ENCODE measurements at places on chromosomes 12 and 14.

DNA sequence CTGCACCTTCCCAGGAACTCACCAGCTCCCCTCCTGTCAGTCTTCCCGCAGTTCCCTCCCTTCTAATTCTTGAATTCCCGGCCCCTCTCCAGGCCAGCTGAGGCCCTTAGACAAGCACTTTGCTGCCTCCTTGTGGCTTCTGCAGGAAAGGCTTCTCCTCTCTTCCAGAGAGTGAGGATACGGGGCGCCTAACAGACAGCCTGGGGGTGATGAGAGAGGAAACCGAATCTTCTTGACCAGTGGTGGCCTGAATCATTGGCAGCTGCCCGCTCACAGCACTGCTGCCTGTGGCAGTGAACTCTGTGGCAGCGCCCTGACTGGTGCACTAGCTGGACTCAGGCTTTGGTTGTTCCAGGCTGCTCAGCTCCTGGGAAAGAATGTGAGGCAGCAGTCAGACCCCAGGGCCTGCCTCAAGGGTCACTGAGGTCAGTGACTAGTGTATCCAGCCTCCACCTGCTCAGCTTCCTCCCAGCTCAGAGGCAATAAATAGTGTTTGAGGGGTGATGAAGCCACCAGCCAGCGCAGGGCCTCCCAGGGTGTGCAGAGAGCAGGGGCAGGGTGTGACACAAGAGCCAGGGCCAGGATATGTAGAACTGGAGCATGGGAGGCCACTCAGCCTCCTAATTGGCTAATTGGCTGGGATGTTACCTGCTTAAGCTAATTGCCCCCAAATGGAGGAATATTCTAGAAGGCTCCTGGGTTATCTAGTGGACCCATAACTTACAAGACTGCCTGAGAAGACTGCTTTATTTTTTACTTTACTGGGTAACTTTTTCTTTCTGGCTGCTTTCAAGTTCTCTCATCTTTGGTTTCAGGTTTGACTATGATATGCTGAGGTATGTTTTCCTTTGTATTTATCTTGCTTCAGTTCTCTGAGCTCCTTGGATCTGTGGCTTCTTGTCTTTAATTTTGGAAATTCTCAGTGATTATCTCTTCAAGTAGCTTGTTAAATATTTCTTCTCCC, 12.9 kb upstream of the MCRS1 start:
- DNase-seq, result peak; percentile 82

DNA sequence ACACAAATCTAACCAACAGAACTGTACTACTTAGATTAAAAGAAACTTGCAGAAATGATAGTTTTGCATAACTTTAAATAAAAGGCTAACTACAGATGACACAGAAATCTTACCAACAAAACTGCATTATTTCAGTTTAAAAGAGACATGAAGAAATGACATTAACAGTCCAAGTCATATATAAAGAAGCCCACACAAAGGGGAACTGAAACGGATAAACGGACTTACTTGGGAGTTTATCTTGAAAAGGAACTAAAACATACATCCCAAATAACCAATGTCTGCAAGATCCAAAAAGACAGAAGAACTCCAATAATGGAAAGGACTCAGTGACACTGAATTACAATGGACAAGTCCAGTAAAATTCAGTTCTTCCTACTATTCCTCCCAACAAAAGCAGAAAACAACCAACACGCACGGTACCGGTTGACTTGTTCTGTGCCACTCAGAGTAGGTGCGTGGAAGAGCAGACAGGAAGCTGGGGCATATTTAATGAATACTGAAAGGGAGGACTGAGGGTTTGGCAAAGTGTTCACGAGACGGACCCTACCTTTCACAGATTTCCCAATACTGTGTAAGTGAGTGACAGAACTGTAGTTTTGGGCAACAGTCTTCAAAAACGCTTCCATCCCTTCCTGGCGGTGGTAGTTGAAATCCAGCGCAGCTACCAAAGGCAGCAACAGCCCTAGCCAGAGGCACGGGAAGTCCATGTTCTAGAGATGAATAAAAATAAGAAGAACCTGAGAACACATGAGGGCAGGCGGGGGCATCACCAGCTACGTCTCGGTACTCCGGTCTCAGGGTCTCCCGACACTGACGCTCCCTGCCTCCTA, 627 bp downstream of the CPM start:
- DNase-seq, result no peak

DNA sequence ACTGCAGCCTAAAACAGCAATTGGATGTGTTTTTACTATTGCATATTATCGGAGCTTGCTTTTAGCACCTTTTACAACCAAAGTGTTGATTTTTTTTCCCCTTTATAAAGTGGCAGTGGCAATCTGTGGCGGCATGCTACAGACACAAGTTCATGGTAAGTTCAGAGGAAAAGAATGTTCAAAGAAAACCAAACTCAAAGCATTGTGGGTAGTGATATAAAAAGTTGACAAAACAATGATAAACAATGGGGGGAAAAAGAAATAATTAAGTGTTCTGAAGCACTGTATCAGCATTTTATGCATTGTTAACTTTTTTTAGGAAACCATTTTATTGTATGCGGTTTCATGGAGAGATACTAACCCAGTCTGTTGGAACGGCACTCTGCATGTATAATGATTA, 492.0 kb upstream of the SOX5 start:
- DNase-seq, result no peak

DNA sequence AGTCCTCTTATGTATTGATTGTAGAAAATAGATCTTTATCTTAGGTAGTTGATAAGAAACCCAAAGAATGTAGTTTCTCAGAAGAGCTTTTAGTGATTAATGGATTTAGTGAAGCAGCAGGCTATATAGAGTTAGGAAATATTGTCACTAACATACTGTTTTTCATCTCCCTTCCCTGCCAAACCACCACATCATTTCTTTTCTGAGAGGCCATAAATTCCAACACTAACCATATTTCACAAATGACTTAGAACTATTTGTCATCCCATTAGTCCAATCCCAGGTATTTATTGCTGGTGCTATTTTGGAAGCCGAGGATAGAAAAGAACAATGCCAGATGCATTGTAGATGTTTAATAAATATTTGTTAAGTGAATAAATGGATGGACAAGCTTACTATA, 185.7 kb downstream of the KICS2 start:
- no peak for DNase-seq

DNA sequence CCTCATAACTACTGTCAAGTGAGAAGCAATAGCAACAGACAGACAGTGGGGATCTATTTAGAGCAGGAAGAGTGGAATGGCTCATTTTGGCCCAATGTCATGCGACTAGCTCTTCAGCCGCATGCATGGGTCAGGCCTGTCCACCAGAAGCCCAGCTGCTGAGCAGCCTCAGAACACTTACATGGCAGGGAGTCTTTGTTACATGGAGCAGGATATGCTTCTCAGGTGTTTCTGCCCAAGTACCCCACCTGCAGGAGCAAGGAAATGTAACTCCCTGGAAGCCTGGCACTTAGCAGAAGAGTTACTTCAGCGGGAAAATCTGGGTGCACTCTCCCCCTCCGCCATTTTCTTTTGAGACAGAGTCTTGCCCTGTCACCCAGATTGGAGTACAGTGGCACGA, 73.5 kb upstream of the ARHGAP5 start:
- DNase-seq, result no peak

GRCh38 chr12:13981990-13982389, 588 bp upstream of the GRIN2B start:
- no peak for DNase-seq

DNA sequence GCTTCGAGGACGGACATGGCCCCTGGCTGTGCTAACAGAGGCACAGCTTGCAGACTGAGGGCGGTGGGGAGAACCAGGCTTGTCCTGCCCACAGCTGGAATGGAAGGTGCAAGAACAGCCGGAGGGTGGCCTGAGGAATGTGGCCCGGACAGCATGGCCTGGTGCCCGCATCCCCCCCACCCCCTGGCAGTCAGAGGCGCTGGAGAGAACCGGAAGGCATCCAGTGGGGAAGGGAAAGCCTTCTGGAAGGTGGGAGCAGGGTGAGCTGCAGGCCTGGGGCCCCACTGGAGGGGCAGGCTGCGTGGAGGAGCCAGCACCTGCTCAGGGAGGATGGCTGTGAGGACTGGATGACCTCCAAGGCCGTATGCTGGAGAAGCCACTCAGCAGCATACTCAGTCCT, 8.1 kb upstream of the CYP46A1 start:
- no peak for DNase-seq

DNA sequence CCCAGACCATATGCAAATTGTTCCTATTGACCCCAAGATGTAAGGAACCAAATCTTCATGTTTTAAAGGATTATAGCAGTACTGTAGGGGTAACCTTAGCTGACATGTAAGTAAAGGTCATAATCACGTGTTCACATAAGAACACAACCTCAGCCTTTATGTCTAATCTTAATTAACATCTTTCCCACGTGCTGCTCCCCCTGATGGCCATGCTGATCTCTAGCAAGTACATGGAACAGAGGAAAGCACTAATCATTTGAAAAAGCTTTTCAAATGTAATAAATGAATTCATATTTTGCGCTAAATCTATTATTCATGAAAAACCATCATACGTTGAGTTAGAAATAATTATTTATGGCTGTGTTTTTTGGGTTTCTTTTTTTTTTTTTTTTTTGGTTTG, 30.5 kb upstream of the ITPR2 start:
- DNase-seq, result no peak

DNA sequence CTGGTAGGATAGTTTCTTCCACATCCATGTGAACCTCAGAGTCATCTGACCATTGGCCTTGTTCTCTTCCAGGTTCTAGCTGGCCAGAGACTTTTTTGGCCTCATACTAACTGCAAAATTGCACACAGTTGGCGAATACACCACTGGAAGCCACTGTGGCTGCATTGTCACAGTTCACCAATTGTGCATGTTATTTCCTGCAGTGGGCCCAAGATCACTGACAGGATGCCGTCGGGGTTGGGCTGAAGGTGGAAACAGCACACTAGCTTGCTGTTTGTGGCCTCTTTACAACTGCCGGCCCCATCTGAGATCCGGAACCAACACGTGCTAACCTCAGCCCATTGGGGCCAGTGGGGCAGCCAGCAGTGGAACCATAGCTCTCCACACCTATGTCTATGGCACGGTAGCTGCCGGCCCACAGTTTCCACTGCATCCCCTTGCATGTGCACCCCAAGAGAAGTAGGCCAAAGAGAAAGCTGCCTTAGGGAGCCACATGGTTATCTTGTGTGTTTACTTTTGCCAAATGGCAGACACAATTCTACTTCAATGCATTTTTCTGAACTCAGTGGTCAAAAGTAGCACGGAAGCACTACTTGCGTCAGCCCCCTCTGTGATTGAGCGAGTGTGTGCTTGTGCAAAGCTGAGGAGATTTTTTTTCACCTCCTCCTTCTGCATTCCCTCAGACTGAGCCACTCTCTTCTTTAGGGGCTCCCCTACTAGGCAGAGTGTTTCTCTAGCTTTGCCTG, 464.0 kb downstream of the RAD51B start:
- DNase-seq, result no peak

DNA sequence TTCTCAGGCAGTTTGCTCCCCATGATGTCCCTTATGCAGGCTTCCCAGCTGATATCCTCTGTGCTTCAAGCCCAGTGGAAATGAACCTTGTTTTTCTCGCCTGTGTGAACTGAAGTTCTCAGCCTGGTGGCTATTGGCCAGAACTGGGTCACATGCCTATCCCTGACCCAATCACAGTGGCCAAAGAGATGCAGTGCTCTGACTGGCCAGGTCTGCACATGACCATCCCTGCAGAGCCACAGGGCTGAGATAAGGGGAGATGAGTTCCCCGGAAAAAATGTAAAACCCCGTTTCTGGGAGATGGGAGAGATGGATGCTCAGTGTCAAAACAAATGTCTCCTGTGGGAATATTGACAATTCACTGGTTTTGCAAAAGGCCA, 34.7 kb upstream of the FZD10 start:
- DNase-seq, result no peak

DNA sequence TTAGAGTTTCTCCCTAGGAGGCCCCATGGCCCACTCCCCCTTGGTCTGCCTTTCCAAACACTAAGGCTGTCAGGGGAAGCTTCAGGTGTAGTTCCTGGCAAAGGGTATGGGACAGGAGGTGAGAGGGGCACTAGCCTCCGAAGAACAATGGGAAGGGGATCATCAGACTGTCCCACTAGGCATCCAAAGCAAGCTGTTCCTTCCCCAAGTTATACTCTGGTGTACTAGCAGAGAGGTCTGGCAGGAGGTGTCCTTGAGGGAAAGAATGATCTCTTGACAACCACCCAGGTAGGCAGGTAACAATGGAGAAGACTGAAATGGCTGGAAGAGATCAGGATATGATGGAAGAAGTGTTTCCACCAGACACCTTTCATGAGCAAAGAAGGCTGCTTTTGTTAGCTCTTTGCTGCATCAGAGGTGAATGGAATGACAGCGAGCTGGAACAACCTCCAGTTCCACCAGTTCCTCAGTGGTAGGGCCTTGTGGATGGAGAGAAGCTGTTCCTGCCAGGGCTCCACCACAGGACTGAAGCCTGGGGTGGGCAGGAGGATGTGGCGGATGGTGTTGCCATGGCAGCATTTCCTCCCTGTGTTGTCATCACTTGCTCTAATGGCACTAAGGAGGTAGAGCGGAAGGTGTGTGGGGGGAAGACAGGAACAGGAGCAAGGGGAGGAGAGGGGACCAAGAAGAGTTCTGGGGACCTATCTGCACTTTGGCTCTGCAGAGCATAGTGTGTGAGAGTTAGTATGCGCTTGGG, 2.3 kb upstream of the AGAP2 start:
- DNase-seq, result no peak

DNA sequence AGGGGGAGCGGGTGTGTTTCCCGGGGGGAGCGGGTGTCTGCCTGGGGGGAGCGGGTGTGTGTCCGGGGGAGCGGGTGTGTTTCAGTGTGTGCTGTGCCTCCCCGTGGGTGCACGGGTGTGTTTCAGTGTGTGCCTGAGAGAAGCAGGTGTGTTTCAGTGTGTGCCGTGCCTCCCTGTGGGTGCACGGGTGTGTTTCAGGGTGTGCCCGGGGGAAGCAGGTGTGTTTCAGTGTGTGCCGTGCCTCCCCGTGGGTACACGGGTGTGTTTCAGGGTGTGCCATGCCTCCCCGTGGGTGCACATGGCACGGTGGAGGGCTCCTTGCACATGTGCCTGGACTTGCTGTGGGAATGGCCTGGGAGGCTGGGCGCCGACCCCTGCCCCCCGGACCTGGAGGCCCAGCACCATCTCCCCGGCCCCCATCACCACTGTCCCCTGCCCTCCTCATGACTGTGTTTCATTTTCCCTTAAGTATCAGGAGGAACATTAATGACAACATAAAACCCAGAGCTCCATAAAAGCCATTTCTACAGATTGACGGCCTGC, 38.7 kb downstream of the FBRSL1 start:
- DNase-seq, result no peak

- DNase-seq, result no peak
Observed at GRCh38 chr12:162467-163307, 51.3 kb downstream of the SLC6A12 start.

GRCh38 chr12:106341086-106341877, 16.3 kb upstream of the POLR3B start:
- DNase-seq, result no peak

DNA sequence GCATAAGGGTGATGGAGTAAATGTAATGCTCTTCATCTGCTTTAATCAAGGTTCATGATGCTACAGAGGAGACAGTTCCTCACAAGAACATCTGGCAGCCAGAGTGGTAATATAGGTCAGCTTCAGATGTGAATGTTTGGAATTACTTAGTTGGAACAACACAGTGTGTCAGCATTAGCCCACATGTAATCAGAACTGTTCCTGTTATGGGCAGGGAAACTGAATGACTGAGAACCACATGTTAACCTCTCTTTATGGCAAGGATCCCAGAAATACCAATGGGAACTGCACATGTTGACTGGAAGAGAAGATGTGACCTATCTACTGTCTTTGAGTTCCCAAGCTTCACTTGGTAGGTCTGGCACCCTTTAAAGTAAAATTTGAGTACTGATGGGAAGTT, 390.1 kb upstream of the PDE3A start:
- no peak for DNase-seq

Data from NCI-H187 treated with DMSO at 0.1 percent for 48 hours (cell line).